Occipital lobe (tissue), 3 donors: ENCODE measurements at places on chromosomes 11 and 22.

GRCh38 chr11:68050371-68050841 lies 11.6 kb downstream of the TCIRG1 start:
- no peak for DNase-seq

GRCh38 chr11:133895061-133895479 lies 49.8 kb upstream of the SPATA19 start:
- DNase-seq = no peak

DNA sequence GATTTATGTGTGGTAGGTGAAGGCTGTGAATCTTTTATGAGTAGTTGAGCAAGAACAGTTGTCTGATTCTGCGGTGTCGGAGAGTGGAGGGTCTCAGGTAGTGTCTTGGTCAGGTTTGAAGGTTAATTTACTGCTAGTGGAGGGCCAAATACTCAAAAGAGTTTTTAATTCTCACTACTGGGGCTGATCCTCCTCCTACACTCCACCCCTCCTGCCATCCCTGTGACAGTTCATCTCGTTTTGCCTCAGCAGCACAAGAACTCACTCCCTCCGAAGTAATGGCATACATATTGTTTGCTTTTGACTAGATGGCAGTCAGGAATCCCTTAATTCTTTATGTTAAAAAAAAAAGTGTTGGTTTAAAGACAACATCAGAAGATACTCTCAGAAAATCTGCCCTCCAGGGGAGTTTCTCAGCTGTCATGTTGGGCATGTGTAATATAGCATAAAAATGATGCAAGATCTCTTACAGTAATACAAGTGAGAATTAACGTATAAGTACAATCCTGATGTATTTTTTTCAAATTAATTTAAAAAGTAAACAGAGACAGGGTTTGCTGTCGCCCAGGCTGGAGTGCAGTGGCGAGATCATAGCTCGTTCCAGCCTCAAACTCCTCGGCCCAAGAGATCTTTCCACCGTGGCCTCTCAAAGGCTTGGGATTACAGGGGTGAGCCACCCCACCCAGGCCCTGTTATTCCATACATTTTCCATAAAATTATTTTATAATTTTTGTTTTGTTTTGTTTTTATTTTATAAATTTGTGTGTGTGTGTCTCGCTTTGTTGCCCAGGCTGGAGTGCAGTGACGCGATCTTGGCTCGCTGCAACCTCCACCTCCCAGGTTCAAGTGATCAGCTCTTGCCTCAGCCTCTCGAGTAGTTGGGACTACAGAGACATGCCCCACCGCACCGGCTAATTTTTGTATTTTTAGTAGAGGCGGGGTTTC lies 1.3 kb downstream of the FAR1 start:
- DNase-seq = no peak

DNA sequence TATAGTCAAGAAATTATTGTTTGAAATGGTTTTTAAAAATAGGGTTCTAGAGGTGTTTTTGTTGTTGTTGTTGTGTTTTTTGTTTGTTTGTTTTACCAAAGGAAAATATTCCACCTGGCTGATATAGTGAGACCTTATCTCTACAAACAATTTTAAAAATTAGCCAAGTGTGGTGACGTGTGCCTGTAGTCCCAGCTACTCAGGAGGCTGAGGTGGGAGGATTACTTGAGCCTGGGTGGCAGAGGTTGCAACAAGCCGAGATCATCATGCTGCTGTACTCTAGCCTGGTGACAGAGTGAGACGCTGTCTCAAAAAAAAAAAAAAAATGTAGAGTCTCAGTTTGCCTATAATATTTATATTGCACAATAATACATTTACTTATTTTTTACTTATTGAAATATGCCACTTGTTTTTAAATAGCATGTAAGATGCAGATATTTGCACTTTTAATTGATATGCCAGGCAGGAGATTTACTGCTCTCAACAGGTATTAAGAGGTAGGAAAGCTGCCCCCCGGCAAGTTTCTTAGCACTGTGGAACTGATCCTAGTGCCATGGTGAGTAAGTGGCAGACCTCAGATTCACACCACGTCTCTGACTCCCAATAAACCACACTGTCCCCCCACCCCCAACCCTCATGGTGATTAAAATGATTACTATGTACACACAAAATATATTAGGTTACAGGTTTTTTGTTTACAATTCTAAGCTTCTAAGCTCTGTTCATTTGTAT lies 157.4 kb downstream of the TEAD1 start:
- DNase-seq = no peak
